AG10803 (cell line): ENCODE measurements at places on chromosomes 1 and 21.

DNA sequence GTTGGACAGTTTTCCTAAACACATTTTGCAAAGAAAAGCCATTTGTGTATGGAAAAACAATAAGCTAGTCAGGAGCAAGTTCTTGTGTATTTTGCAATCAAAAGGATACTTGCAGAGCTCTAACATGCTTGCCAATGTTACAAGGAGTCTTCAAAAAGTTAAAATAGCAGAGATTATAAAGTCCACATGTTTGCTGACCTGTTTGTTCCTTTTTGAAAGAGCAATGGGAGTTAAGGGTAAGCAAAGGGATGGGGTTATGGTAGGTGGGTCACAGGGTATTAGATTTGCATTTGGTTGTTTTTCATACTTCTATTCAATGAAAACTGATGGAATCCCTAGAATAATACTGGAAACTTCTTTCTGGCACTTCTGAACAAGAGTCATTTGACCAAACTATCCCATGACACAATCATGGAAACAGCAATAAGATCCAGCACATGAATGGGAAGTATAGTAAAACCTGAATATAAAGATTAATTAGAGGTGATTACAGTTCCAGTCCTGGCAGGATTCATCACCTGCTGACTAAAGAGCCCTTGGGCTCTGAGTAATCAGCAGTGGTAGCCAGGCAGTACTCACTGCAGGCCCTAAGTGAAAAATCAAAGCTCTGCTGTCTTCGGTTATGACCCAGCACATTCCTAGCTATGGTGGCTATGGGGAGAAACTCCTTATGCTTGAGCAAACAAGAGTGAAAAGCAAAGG lies 27.1 kb upstream of the ZC3H11B start:
- DNase-seq = no peak

DNA sequence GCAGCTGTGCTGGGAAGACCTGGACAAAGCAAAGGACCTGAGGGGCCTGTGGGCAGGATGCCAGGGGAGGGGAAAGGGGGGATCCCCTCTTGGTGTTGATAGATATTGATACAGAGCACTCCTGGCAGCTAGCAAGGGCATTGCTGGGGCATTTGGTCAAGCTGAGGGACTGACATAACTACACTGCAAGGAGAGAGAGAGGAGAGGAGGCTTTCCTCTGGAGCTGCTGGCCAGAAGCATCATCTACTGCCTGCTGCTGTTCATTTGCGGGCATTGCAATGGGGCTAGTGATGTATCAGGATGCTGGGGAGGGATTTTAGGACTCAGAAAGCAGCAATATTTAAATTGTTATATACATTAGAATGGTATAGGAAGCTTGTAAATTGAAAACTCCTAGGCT lies 142.0 kb downstream of the ZNF648 start:
- DNase-seq = no peak

DNA sequence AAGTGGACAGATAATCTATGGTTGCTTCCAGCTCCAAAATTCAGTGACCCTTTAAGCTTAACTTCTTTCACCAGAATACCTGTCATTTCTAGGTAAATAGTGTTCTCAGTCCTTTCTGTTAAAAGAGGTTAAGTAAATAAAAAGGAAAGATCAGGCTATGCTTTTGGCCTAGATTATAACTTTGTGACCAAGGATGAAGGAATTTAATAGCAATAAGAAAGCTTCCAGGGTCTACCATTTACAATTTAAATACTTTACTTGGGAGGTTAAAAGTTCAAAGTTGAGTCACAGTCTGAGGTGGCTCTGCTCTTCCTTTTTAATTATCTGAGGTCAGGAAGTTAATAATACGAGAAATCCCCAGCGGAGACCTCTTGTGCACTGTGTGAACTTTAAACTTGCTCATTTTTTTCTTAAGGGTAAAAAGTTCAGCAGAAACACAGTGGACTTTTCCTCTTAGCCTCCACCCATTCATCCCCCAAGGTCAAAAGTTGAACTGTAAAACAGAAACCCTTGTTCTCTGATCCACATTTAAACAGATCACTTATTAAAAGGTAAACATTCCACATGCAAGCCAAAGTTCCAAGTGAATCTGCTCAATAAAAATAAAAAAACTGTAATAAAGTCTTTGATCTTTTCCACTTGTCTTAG lies 187.1 kb downstream of the NRIP1 start:
- no peak for DNase-seq

DNA sequence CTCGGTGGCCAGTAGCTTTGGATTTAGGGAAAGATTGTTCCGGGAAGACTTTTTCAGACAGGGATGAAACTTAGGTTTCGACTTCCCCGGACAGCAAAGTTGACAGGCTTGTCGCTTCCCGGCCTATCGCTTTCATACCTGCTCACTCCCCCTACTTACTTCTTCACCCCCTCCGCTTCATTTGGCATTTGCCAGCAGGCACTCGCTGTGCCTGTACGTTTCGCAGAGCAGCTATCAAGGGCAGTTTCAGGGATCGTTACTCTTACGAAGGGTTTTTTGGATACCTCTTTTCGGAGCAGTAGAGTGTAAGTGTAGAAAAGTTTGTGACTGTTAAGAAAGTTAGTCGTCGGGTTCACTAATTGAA lies 393 bp downstream of the BLZF1 start:
- peak; percentile 17 for DNase-seq

- peak; percentile 25 for DNase-seq
Measured at GRCh38 chr1:60847391-60847790, 235.0 kb upstream of the NFIA start.

DNA sequence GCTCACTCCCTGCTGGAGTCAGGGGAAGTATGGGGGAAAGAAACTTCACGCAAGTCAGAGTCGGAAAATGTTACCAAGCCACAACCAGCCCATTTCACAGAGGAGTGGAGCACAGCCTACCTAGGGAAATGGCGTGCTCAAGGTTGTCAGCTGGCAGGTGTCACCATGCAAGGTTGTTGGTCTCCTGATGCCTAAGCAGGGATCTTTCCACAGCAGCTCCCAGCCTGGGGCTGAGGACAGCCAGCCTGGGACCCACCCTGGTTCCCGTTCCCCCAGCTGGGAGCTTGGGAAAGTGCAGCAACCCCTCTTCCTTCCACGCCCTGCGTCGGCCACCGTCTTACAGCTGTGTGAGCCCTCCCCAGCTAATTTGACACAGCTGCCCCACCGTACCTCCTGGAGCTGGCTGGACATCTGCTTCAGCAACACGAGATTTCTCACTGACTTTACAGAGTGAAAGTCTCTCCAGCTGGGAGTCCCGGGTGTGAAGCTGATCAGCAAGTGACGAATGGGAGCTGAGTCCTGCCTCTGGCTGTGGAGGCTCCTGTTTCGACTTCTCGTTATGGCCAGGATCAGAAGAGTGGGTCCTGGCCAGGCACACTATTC lies 224.6 kb upstream of the RAB4A start:
- no peak for DNase-seq

DNA sequence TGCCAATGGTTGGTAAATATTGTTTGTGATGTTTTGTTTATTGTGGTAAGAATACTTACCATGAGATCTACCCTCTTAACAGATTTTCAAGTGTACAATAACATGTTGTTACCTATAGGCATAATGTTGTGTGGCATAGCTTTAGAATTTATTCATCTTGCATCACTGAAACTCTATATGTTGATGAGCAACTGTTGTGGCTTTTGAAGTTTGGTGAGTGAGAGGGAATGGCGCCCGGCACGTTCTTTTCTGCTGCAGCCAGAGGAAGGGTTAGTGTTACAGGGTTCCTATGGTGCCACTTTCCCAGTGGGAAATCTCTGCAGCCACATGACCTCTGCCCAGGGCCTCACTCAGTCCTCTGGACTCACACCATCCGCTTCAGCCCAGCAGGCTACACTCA lies 342.5 kb upstream of the ADGRL2 start:
- no peak for DNase-seq

DNA sequence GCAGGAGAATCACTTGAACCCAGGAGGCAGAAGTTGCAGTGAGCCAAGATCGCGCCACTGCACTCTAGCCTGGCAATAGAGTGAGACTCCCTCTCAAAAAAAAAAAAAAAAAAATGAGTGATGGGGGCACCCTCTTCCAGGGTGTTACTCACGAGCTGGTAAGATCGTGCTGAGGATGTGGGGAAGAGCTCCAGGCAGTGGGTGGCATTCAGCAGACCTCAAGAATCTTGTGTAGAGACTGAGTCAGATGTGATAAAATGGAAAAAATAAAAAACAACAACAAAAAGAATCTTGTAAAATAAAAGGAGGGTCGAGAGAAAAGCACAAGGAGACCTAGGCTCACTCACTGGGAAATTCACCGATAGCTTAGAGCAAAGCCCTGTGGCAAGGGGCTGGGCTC lies 38.5 kb downstream of the EPHA2 start:
- peak; percentile 67 for DNase-seq

DNA sequence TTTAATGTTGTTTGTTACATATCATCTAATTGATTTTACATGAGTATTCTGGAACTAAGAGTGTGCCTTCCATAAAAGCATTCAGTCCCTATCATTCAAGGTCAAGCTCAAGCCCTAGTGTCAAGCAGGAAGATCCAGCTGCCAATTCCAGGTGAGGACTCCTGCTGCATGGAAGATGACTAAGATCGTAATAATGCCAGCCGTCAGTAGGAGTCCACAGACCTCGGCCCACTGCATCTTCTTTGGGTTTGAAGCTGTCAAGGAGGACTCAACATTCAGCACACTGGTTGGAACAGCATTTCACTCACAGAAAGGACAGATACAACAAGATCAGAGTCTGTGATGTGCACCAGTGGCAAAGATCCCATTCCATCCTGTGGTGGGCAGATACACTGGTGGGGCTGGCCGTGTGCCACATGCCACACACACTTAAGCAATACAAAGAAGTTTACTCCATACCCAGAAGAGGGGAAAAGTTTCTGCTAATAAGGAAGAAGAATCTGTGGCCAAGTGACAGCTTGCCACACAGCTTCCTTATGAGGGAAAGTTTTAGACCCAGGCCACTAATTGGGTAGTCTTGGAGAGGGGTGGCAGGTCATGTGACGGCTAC lies 160.4 kb downstream of the PIK3R3 start:
- peak; percentile 13 for DNase-seq

DNA sequence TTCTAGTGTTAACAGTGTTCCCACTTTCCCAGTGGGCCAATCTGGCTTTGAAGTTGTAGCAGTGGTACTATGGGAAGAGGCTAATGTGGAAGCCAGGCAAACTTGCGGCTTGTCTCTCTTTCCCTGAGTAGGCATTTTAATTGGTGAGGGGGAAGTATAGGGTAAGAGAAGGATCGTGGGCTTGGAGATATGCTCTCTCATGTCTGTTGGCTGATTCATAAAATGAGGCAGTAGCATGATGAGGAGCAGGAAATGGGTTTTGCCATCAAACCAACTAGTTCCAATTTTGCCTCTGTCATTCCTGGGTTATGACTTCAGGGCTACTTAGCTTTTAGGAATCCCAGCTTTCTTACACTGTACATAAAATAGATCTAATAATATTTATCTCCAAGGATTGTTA lies 12.1 kb downstream of the C8A start:
- peak; percentile 91 for DNase-seq
